Stimulated activated CD8-positive, alpha-beta memory T cell treated with anti-CD3 and anti-CD28 coated beads, Interleukin-7, amount 100 ng/mL, for 4 hours (primary cell): ENCODE measurements at places on chromosomes 16 and 17.

DNA sequence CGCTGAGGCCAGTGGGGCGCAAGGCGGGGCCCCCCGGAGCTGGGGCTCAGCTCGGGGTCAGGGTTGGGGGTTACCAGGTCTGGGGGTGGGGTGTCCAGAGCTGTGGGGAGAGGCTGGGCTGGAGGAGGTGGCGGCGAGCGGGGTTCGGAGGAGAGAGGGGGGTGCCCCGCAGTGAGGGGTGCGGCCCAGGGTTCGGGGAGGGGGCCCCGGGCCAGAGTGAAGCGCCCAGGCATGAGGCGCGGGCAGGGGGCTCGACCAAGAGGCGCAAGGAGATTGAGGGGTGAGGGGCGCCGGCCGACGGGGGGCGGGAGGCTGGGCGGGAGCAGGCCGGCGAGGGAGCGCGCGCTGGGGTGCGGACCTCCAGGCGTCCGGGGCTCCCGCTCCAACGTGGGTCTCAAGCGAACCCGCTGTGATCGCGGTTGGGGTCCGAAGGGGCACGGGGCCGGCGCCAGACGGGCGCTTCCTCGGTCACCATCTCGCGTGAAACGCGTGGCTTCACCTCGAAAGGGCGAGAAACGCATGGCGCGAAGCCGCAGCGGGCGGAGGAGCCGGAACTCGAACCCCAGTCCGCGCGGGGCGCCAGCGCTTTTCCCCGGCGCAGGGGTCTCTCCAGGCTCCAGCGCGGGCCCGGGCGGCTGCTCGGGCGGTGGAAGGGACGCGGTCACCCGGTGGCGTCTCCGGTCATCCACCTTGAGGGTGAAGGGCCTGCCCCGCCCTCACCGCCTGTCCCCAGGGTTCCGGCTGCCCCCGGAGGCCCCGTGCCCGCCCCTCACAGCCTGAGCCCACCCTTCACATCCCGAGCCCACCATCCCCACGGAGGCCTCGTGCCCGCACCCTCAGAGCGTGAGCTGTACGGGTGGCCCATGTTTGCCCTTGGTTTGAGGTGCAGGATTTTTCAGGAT, 846 bp downstream of the CPNE7 start:
- no peak for DNase-seq

DNA sequence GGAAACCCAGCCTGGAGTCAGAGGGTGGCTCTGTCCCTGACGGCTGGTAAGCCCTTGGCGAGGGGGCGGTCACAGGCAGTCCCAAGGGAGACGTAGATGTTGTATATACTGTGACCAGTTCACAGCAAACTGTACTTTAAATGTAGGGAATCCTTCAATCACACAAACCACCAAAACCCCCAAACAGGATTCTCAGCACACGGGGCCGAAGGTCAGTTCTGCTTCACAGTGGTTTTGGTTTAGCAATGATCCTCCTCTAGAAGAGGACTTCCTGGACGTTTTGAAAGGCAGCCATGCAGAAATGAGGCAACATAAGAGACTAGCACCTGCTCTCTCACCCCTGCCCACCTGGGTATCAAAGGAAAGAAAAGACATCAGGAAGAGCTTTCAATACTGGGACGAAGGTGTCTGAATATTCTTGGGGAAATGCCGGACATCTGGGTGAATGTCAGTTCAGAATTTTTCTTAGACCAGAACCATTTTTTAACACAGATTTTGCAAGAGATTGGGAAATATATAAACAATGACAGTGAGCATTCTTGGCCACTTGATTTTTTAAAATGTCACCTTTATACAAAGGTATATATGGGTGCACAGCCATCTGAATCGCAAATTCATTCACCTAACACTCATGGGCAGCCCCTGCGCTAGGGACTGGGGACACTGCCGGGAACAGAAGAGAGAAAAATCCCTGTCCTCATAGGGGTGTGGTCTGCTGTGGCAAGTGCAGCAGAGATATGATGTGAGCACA, 74.2 kb downstream of the CRISPLD2 start:
- DNase-seq = no peak

- no peak for DNase-seq
These were observed 172.5 kb upstream of the FOXF1 start for GRCh38 chr16:86337581-86338402.

DNA sequence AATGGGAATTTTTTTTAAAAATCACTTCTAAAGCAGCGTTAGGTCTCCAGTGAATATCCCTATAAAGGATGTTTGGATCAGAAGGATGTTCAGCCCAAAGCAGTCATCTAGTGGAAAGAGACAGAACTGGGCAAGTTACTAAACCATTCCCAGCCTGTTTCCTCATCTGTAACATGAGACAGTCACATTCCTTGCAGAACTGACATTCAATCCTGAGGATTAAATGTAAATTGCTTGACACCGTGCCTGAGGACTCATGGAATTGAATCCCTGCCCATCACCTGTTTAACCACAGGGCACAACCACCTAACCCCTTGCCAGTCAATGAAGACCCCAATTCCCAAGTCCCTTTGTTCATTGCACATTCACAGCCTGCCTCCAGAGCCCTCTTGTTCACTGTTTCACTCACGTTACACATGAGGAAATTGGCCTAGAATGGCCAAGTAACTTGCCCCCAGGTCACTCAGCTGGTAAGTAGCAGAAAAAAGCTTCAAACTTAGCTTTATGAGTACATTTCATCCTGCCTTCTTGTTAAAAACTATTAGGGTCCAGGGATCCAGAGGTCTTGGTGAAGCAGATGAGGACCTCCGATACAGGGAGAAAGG, 1.4 kb downstream of the CMTM2 start:
- DNase-seq = no peak

DNA sequence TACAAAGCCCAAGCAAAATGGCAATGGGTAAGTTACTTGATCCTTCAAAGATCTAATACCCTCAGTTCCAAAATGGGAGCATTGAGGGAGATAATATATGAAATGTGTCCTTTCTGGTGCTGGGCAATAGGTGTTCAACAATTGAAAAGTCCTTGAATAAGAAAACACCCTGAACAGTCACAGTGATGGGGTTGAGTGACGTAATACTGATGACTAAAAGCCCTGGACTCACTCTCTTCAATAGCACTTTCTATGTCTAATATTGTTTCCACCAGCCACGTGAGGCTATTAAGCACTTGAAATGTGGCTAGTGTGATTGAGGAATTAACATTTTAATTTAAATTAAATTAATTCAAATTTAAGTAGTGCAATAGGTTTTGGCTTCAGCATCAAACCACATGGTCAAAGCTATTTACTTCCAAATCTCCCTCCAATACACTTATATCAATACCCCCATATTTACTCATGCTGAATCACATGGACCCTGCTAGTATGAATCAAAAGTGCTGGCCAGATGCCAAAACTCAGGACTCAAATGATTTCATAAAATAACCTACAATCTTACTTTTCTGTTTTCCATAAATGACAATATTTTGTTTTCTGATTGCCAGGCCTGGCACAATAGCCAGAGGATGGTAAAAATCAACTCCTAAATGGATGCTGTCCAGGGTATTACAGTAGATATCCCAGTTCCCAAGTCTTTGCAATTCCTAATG, 516.2 kb downstream of the HAPSTR1 start:
- no peak for DNase-seq

GRCh38 chr16:970386-970765, 408 bp downstream of the LMF1 start:
- no peak for DNase-seq

DNA sequence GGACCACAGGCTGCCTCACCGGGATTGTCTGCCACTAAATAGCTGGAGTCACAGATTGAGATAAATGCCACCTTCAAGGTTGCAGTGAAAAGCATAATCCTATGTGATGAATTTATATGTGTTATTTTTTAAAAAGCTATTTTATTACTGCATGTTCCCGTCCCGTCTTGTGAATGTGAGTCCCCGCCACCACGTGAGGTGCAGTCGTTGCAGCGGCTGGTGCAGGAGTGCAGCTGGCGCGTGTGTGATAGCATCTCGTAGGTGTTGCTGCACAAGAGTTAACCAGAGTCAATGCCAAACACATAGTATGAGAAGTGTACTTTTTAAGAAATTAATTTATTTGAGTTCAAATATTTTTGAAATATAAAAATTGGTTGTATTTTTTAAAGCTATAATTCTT, 12.5 kb downstream of the SMCR8 start:
- DNase-seq = no peak

DNA sequence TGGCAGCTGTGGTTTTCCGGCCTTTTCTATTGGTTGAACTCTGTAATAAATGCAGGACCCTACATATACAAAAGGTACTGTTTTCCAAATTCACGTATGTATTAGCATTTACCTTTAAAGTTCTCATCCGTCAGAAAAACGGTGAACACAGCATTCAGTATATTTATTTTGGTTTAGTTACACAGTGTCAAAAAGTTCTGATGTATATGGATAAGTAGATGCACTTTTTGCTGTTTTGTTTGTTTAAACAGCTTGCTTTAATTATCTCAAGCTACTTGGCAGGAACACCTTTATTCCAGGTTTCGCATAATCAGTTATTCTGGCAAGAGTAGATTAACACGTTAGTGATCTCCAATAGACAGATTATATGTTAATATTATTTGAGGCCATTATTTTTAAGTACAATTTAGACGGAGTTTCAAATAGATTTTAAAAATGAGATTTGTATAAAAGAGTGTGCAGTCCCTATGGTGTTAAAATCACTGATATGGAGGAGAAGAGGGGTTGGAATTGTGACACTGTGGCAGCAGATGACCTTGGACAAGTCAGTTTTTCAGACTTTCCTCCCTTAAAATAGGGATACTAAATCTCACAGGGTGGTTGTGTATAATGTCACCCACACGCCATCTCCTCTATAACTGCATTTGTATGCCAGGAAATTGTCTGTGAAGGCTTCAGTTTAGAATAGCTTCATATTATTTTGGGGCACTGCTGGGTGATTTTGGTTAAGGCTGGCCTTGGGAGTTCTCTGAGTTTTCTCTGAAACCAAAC, 2.1 kb downstream of the HERPUD1 start:
- DNase-seq = no peak

DNA sequence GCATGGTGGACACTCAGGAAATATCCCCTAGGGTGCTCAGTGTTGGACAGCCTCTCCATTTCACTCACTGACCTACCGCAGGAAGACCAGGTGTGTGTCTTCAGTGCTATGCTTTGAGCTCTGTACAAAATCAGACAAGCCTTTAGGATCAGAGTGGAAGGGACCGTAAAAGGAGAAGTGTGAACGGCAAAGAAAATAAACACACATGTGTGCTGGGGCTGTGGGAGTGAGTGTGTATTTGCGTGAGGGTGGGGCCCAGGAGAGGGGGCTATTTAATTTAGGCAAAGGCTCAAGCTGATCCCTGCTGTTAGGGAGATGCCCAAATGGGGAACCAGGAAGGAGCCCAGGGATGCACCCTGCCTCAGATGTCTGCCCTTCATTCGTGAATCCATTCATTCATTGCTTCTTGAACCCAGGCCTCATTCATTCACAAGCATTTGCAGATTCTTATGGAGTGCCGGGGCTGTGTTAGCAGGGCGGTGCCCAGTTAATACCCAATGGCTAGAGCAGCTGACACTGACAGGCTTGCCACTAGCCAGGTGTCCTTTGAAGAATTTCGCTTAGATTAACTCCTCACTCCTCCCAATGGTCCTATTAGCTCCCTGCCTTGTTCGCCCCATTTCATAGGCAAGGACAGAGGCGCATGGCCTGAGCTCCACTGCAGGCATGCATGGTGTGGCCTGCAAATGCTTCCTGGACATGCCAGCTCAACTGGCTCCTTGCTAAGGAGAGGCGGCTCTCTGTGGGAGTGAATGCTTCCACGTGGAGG, 296.7 kb upstream of the FOXF1 start:
- DNase-seq = no peak
